ENCODE measurements at places on chromosomes 12 and 14.

- no peak for DNase-seq
Observed at GRCh38 chr14:103562179-103562428, 353 bp downstream of the BAG5 start.

GRCh38 chr14:39440975-39441374, 8.7 kb upstream of the FBXO33 start:
- no peak for DNase-seq

DNA sequence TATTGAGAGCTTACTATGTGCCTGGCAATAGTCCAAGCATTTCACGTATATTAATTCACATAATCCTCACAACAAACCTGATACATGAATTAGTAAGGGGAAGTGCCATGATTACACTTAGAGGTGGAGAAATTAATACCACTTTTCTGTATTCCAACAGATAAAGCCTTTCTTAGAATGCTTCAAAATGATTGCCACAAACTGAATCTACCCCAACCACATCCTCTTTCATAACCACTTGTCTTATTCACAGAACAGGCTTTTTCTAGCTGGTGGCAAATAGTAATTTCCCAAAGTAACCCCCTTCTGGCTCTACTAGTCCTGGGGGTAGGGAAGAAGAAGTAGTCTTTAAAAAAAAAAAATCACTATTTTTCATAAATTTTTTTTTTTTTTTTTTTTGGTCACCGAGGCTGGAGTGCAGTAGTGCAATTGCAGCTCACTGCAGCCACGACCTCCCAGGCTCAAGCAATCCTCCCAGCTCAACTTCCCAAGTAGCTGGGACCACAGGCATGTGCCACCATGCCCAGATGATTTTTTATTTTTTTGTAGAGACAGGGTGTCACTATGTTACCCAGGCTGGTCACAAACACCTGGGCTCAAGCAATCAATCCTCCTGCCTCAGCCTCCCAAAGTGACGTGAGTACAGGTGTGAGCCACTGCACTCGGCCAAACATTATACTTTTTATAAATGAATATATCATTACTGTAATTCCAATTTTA, 59.0 kb upstream of the ARID2 start:
- DNase-seq, result no peak

- no peak for DNase-seq
Observed at GRCh38 chr12:76471579-76471978, 88.0 kb downstream of the OSBPL8 start.

- no peak for DNase-seq
Observed at GRCh38 chr12:111221062-111222026, 147.6 kb downstream of the PHETA1 start.

GRCh38 chr12:127548123-127548553, 718.8 kb upstream of the TMEM132C start:
- peak; percentile 44 for DNase-seq

GRCh38 chr12:60209933-60210332, 614.1 kb downstream of the SLC16A7 start:
- no peak for DNase-seq

GRCh38 chr12:57250956-57251355, at the start of gene STAC3:
STAC3 (minus strand) TSS chr12:57251187; CDS start chr12:57249636, 1,551 bp downstream.
- no peak for DNase-seq

DNA sequence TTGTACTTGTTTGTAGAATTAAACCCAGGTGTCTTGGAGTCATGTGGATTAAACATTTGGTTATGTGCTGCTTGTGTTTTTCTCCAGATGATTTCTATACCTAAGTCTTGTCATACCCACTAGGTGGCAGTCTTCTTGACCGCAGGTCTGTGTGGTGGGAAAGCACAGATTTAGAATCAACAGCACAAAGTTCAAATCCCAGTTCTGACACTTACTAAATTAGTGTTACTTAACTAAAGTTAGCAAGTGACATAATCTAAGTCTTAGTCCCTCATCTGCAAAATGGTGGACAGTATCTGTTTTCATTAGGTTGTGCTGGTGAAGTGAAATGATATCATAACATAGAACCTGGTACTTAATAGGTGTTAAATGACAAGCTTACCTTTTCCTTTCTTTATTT, 151.0 kb upstream of the ARHGAP5 start:
- DNase-seq, result no peak

GRCh38 chr14:33362934-33363333, 424.3 kb downstream of the NPAS3 start:
- no peak for DNase-seq

- no peak for DNase-seq
Observed at GRCh38 chr12:19506497-19506896, 67.2 kb downstream of the AEBP2 start.

- peak; percentile 7 for DNase-seq
Observed at GRCh38 chr12:113299619-113300237, 35.2 kb downstream of the SLC8B1 start.

DNA sequence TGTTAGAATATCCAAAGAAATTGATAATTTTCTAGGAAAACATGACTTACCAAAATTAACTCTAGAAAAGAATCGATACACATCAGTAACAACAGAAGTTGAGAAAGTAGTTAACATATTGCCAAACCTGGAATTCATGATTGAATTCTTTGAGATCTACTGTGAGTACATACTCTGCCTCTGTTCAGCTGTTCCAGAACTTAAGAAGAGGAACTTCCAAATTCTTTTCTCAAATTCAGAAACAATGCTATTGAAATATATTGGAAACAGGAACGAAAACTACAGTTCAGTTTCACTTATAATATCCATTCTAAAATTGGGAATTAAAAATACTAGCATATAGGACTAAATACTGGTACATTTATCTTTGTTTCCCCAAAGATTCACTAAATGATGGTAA, 57.9 kb downstream of the MARK3 start:
- no peak for DNase-seq

DNA sequence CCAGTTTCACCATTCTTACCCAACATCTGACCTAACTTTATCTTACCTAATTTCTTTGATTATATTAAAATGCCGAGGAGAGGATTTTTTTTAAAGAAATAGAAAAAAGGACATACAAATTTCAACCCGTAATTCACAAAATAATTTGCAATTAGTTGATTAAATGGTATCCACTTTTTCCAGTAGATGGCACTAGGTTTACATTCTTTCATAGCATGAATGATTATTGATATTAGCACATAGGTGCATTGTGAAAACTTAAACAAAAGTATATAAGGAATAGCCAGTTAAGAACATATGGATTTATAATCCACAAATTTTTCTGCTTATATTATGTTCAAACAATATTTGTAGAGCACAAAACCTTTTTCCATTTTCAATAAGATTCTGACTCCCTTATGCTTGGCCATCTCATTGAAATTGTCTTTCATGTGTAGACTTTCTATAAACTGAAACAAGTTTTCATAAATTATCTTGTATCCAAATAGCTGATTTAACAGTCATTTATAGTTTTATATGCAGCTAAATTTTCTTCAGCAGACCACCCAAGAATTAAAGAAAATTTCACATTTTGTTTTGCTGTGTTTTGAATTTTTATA, 35.3 kb downstream of the MSRB3 start:
- DNase-seq, result no peak

GRCh38 chr14:33716921-33717320, 234.0 kb downstream of the EGLN3 start:
- no peak for DNase-seq

DNA sequence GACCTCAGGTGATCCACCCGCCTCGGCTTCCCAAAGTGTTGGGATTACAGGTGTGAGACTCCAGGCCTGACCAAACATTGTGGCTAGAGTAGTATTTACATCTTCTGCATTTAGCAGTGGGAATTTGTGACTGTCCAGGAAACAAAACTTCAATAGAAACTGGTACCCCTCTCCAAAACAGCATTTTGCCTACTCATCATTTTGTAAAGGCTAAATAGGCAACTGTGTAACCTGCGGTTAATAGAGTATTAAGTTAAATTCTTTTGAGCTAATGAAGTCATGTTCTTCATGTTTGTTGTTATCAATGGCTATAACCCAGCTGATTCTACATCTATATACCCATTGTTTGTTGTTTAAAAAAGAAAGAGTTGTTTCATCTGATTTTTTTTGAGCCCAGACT, 8.1 kb downstream of the CMAS start:
- no peak for DNase-seq

DNA sequence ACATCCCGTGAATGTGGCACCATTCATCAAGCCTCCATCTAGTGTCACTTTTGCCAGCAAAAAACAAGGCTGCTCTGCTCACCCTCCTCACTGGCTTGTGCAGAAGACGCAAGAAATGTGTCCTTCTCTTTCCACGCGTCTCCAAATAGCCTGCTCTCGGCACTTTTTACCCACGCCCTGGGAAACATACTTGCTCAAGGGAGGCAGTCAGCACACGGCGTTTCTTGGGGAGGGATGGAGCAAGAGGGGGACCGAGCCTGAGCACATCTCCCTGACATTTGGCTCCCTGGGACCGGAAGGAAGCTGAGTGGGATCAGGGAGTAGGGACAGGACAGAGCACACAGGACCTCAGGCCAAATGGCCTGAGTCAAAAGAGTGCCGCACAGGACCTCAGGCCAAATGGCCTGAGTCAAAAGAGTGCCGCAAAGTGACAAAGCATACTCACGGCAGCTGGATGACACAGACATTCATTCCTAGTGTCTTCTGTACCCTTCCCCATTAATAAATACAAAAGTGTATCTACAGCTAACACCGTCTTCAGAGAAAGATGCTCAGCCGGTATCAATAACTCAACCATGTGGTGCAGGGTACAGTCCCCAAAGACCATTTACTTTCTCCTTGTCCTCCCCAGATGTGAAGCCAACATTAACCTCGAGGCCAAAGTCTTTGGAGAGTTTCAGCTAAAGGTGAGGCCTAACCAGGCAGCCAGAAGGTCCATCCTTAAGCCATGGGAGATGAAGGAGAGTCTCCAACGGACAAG, 7.1 kb downstream of the BCL11B start:
- no peak for DNase-seq

DNA sequence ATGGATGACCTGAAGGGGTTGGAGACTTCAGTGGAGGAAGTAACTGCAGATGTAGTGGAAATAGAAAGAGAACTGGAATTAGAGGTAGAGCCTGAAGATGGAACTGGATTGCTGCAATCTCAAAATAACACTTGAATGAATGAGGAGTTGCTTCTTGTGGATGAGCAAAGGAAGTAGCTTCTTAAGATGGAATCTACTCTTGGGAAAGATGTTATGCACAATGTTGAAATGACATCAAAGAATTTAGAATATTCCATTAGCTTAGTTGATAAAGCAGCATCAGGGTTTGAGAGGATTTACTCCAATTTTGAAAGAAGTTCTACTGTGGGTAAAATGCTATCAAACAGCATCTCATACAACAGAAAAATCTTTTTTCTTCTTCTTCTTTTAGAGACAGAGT, 186.4 kb upstream of the PRKD1 start:
- DNase-seq, result no peak

DNA sequence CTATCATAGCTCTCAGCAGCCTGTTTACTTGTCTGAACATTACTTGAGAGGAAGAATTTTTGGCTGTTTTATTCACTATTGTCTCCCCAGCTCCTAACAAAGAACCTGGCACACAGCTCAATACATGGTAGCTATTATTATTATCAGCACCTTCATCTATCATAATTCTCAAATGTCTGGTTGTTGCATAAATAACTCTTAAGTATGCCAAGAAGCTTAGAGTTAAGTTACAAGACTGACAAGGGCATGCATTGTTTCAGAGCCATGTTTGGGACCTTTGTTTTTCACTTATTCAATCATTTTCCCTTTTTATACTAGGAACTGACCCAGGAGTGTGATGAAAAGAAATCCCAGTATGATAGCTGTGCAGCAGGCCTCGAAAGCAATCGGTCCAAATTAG, 77.5 kb upstream of the ATP2A2 start:
- no peak for DNase-seq

GRCh38 chr12:2834581-2835491, at the start of gene NRIP2:
NRIP2 (minus strand) TSS chr12:2835035; CDS start chr12:2834983, 52 bp downstream.
- DNase-seq, result no peak

DNA sequence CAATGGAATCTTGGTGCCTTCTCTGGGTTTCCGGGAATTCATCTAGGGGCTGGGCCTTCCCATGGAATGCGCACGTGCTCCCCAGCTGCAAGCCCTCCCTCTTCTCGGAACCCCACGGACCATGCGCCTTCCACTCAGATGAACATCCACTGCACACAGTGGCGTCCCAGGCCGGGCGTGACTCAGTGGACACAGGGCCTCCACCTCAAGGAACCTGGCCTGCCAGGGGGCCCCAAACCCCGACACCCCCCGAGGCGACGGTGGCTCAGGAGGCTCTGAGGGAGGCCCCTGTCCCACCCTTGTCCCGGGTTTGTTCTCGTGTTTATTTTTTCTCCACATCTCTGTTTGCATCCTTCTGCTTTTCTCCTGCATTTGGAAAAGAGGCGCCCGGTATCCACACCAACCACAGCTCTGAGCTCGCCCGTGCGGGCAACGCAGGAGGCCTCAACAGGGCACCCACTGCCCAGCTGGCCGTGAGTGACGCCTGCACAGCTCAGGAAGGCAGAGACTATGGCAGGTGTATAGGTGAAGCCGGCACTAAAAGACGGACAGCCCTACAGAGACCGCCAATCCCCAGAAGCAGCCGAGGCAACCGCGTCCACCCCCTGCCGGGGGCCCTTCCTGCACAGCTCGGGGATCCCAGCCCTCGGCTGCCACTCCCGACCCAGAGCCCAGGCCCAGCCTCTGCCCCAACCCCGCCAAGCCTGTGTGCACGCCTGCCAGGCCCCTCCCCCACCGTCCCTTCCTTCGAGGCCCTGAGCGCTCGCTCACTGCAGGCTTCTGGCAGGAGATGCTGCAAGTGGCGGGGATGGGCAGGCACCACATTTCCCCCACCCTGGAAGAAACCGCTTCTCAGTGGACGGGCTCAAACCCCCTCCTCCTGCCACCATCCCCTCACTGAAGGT, 23.8 kb upstream of the GALNT9 start:
- DNase-seq, result no peak

- DNase-seq, result no peak
Observed at GRCh38 chr12:31897781-31898503, 61.3 kb upstream of the RESF1 start.

- no peak for DNase-seq
Observed at GRCh38 chr14:99201351-99202073, 70.5 kb downstream of the BCL11B start.

GRCh38 chr12:57521525-57522010, 1.1 kb upstream of the MBD6 start:
- DNase-seq, result no peak

DNA sequence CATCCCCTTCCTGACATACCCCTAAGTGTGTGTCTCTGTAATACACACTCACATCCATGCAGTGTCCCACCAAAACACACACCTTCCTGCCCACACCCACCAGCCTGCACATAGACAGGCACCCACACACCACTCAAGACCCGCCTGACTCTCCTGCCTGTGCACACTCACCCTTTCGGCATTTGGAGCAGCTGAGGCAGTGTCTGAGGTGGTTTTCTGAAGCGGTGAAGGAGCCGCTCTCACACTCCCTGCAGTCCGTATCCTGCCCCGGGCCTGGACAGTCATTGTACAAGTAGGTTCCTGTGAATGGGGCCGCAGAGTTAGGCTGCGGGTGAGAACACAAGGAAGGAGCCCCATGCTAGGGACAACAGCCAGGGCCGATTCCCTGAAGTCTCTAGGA, 8.3 kb downstream of the TNFRSF1A start:
- peak; percentile 57 for DNase-seq

GRCh38 chr12:118328486-118329330, 44.0 kb downstream of the TAOK3 start:
- DNase-seq, result no peak
